ENCODE measurements at places on chromosomes 4 and X.
A peak's percentile ranks its signal among the peaks of the same experiment; 100 is the strongest.

DNA sequence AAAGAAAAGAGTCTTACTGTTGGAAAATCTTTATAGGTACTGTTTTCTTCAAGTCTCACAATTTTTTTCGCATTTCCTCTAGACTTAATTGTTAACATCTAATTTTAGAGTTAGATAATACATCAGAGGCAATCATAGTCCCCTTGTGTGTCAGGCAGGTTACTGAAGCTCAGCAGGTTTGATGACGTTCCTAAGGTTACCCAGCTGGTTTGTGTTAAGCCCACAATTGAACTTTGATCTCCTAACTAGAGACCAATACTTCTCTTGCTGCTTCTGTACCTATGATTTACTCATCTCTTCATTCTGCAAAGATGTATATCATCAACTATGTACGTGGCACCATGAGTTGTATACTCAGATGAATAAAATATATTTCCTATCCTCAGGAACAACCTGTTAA lies 131.6 kb upstream of the STIM2 start:
- no peak for DNase-seq

- DNase-seq = no peak
Measured at GRCh38 chrX:24567169-24567568, 80.0 kb downstream of the PCYT1B start.

DNA sequence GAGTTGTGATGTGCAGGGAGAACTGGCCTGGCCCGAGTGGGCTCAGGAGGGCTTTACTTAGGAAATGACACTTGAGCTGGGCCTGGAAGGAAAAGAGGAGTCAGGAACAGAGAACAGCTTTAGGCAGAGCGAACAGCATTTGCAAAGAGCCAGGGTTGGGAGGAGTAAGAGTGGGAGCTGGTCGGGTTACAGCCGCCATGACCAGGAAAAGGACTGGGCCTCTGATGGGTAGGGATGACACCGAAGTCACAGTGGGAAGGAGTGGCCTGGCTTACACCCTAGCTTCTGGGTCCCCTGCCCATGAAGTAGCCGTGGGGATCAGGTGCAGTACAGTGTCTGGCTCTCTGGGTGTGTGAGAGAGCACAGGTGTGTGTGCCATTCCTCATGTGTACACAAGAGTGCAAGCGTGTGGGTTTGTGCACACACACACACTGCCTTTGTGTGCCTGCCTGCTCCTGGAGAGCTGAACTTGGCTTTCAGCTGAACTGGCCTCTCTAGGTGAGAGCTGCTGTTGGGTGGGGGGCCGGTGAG lies 31.6 kb downstream of the TRMT44 start:
- no peak for DNase-seq

- DNase-seq = no peak
Measured at GRCh38 chrX:130497531-130497930, 95.7 kb downstream of the RBMX2 start.

DNA sequence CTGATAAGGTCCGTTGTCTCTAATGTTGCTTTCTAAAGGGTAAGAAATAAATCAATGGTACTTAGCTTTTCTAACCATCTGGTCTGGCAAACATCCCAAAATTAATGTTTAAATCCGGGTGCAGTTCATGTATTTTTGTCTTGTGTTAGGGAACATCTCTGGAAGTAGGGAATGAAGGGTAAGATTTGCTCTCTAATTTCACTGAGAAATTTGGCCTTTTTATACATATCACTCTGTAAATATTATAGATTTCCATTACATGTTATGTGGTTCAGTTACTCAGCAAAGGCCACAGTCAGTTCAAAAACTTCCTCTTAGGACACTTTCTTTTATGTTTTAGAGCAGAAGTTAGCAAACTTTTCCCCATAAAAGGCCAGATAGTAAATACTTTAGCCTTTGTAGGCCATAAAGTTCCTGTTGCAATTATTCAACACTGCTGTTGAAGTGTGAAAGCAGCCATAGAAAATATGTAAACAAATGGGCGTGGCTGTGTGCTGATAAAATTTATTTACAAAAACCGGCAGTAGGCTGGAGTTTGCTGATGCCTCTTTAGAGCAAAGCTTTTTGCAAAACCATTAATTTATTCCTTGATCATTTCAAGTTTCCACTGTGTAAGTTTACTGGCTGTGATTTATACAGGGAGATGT lies 218.1 kb downstream of the ANTXR2 start:
- no peak for DNase-seq

DNA sequence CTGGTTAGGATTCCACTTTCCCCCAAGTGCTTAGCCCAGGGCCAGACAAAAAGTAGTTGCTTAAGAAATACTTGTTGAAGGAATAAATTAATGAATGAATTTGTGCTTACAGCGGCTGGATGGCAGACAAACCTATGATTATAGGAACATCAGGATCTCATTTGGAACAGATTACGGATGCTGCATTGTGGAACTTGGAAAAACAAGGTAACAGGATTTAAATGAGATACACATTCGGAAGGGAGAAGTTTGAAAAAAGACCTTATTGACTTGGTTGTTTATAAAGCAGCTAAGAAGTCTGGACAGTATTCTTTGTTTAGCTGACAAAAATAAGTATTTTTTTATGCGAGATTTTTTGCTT lies 572 bp downstream of the EXOSC9 start:
- no peak for DNase-seq

DNA sequence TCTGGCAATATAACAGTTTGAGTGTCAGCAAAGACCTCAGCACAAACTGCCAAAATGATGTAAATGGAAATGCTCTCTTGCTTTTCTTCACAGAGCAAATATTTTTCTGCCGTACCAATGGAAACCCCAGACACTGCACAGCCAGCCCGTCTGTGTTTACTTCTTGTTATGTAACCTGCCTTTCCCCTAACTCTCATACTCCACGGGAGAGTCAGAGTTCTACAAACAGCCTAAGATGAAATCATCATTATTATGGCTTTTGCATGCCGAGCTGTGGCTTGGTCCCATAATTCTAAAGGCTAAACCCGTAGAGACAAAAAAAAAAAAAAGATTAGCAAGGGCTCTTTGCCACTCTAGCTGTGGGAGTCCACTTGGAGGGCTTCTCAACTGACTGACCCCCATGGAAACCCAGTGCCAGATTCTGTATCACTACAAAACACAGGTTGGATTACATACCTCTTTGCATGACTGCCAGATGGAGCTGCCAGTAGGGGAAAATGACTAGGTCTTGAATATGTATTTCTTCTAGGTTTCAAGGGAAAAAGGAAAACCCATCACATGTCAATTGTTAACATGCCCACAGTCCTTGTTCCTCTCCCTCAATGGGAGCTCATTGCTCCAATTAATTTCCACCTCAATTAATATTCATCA lies 197.2 kb upstream of the CNKSR2 start:
- DNase-seq = no peak

GRCh38 chrX:41596596-41596995 lies 92.2 kb upstream of the GPR34 start:
- DNase-seq = no peak

DNA sequence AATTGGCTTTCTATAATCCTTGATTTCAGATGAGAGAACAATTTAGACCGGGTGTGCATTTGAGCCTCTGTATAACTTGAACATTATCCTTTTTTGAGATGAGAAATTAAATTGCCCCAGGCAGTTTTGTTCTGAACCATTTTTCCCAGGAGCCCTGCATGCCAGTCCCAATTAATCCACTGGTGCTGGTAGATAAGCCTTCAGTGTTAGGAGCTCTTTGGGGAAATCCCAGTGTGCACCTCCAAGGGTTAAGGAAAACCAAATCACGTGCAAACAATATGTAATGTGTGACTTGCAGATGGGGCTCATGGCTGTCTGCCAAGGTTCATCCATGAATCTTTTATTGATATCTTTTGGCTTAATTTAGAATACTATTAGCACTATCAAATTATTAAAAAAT lies 43.2 kb downstream of the KIT start:
- no peak for DNase-seq

DNA sequence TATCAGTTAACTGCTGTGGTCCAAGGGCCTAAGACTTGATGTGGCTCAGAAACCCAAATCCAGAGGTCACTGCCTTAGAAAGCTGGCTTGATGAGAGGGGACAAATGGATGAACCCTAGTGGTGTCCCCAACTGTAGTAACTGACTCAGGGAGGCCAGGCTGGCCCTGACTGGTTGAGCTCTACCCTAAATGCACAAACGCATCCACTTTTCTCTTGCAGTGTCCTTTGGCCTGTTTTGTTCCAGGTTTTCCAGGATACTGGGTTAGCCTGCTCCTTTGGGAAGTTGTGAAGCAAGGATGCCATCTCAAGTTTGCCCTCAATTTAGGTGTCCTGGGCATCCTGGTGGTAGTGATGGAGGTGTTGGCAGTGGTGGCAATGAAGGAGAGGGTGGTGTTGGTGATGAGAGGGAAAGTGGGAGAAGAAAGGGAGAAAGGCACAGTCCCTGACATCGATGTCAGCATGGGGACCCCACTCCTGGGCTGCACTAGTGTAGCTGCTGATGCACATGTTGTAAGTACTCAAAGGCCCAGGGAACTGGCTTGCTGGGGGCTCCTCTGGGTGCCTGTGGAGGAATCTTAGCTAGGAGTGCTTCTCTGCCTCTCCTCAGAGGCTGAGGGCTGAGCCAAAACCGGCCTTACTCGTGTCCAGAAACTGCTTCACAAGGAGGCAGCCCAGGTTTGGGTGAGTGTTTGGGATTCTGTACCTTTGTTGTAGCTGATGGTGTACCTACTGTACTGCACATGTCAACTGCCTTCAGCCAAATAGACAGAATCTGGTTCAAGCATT lies 2.9 kb upstream of the HAND2 start:
- DNase-seq = no peak

GRCh38 chr4:68465058-68465457 lies 17.8 kb downstream of the TMPRSS11E start:
- DNase-seq = no peak

- no peak for DNase-seq
Measured at GRCh38 chr4:17376205-17376604, 135.7 kb downstream of the QDPR start.

DNA sequence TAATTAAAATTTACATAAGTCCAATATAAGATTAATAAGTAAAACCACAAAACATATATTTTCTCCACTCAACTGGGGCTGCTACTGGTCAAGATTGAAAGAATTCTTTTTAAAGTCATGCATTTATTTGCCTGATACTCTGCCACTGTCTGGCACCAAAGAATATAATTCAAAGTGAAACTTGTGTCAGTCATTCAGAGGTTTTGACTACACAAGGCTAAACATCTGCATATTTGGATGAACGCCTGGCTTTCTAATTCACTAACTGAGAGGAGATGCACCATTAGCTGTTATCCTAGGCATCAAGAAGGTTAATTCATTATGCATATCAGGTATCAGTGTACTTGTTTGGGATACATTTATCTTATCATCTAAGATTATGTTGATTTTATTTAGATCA lies 598.5 kb downstream of the CENPC start:
- no peak for DNase-seq

GRCh38 chrX:11787564-11787963 lies 29.5 kb downstream of the MSL3 start:
- peak; percentile 40 for DNase-seq

- no peak for DNase-seq
Measured at GRCh38 chr4:184103527-184104264, 114.0 kb downstream of the ENPP6 start.

DNA sequence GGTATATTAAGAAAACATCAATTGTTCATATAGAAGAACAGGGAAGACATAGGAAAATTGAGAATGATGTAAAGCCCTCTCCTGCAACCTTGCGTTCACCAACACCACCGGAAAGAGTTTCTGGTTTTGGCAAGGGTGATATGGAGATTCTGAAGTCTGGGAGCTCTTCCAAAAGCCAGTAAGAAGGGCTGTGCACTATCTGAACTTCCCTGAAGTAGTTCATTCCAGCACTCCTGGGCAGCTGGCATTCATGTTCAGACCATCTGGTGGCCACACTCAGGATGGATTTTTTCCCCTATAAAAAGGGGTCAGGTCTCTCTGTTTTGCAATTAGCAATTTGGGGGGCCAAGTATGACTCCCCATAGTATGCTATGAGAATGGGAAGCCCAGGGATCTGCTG lies 15.4 kb upstream of the TLR2 start:
- DNase-seq = no peak

DNA sequence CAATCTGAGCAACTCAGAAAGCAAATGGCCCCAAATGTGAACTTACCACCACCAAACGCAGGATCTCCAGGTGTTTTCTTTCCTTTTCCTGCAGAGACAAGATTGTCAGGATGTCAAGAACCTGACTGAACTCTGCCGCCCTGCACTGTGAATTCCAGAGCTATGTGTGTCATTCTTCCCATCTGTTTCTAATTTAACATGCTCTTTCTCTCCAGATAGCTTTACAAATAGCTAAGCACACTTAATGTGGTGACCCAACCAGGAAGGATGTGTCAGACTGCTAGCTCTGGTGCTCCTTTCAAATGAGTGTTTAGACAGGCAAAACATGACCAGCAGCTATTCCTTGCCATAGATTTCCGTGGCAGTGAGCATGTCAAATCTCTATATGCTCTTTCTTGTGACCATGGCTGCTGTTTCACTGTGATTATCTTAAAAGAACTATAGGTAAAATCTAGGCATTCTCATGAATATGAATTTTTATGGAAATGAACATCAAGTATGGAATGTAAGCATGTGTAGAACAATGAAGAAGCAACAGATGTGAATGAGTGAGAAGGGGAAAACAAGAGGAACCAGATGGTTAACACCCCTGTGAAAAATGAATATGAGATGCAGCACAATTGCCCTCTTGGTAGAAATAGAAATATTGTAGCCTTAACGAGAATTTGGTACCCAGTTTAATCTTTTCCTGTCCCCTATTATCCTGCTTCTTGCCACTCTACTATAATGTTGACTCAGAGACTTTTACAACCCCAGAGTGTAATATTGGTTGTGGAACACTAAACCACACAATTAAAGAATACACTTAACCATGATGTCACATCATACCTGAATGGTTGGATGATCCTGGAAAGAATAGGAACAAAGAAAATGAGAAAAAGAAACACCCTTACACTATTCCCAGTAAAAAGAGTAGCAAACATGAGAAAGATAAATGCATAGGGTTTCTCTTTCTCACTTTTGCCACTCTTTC lies 247.8 kb upstream of the DKK2 start:
- DNase-seq = peak; percentile 98

GRCh38 chr4:1871471-1872021 lies 353 bp downstream of the NSD2 start:
- no peak for DNase-seq

DNA sequence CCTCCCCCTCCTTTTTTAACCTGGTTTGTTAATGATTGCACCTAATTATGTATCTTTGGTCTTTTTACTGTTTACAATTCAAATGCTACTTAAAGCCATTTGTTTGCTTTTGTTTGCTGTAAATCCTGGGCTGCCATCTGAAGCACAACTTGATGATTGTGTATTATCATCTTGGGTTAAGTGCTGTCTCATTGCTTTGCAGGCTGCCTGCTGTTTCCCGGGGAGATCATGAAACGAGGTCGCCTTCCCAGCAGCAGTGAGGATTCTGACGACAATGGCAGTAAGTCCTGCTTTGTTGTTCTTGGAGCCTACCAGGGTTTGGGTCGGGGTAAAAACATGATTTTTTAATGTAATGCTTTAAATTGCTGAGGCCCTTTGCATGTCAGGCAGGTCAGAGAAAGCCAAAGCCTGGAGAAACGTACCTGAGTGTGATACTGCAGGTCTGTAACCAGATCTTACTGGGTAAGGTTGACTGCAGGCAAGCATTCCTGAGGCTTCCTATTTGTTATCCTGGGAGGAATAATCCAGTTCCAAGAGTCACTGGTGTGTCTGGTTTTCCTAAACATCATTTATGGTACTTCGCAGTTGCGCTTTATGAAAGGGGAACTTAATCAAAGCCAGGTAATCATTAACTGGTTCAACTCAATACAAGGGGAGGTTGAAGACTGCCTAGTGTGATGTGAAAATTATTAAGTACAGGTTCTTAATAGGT lies 22.2 kb downstream of the JADE1 start:
- peak; percentile 44 for DNase-seq

- no peak for DNase-seq
Measured at GRCh38 chrX:1072637-1073377, 139.6 kb downstream of the CRLF2 start.
